Stimulated activated naive CD4-positive, alpha-beta T cell treated with Interleukin-2 at 50 U/mL for 16 hours (primary cell): ENCODE measurements at places on chromosomes 12 and 14.

- DNase-seq, result no peak
These were observed 1331.2 kb downstream of the FSCB start for GRCh38 chr14:43175896-43176295.

GRCh38 chr12:25994901-25995625 lies 36.6 kb downstream of the RASSF8 start:
- no peak for DNase-seq

GRCh38 chr14:102085488-102085887 lies 1.4 kb downstream of the HSP90AA1 start:
- no peak for DNase-seq

- no peak for DNase-seq
These were observed 47.1 kb downstream of the GALNT9 start for GRCh38 chr12:132282031-132282949.
